ENCODE measurements at places on chromosomes 3 and 15. TPM values are rescaled to one million over a fixed set of nuclear protein-coding genes. Genes with fewer than 3 reads are reported as not detected.

DNA sequence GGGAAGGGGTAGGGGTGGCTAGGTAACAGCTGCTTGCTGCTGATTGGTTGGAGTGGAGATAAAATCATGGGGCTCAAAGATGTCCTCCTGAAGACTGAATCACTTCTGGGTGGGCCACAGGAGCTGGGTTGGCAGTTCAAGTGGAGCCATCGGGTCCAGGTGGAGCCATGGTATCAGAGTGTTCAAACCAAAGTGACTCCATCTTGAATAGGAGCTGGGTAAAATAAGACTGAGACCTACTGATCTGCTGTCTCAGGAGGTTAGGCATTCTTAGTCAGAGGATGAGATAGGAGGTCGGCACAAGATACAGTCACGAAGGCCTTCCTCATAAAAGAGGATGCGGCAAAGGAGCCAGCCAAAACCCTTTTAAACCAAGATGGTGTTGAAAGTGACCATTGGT lies 96.5 kb downstream of the RTP4 start:
- H3K27ac ChIP-seq: no peak overlapping the region
- H3K36me3 ChIP-seq: no peaks in the 10 kb centered on the region
- H3K4me3 ChIP-seq: no peak overlapping the region
- no peak for DNase-seq

GRCh38 chr3:170220871-170221270 lies 1.4 kb upstream of the PRKCI start:
- no peak for DNase-seq
- H3K4me1 ChIP-seq: peaks cover 26% of the 10 kb centered on the region
- H3K4me3 ChIP-seq: no peak overlapping the region
- no peaks in the 10 kb centered on the region for H3K27me3 ChIP-seq
- H3K27ac ChIP-seq: no peak overlapping the region

Gene NRROS
- total RNA-seq: 0.72 TPM

Gene ADAMTSL3
- 13.2 TPM for total RNA-seq

DNA sequence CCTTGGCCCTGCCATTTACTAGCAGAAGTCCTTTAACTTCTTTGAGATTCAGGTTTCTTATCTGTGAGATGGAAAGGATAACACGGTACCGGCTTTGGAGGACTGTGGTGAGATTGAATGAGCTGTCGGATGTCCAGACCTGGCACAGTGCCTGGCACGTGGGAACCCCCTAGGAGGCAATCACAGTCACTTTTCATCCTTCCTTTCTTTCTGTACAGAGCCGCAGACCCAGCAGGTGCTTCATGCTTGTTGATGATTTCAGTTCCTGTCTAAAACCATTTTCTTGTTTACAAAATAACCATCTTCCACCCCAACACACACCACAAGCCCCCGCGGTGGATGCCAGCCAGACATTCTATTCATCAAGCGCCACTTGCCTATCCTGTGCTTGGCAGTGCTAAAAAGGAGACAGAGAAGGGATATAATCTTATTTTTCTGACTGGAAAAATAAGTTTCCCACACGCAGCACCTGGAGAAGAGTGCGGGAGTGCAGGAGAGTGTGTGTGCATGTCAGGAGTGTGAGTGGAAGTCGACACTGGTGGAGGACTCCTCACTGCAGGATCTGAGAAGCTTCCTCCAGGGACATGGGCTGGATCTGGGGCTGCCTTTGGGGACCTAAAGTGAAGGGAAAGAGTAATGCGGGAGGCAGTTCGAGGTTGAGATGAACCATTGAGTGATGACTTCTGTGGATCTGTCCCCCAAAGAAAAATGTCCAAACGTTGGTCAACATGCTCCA lies 85.7 kb downstream of the ST6GAL1 start:
- peaks cover 5% of the 10 kb centered on the region for H3K4me1 ChIP-seq
- no peak for DNase-seq
- no peaks in the 10 kb centered on the region for H3K27me3 ChIP-seq
- H3K27ac ChIP-seq: no peak overlapping the region
- no peak overlapping the region for H3K4me3 ChIP-seq

- H3K36me3 ChIP-seq: no peaks in the 10 kb centered on the region
- H3K4me1 ChIP-seq: peaks cover 19% of the 10 kb centered on the region
- DNase-seq: no peak
- H3K27me3 ChIP-seq: peaks cover 83% of the 10 kb centered on the region
- peak overlapping the region; percentile 54 for H3K4me3 ChIP-seq
Observed at GRCh38 chr15:58064980-58065444, 499 bp downstream of the ALDH1A2 start.

Gene SLC22A13
- total RNA-seq: 0.85 TPM

Gene MKRN2OS
- total RNA-seq: 0.29 TPM

GRCh38 chr3:145776782-145777408 lies 384.1 kb downstream of the PLOD2 start:
- DNase-seq: no peak
- no peaks in the 10 kb centered on the region for H3K27me3 ChIP-seq
- no peak overlapping the region for H3K27ac ChIP-seq
- H3K4me1 ChIP-seq: peaks cover 15% of the 10 kb centered on the region

DNA sequence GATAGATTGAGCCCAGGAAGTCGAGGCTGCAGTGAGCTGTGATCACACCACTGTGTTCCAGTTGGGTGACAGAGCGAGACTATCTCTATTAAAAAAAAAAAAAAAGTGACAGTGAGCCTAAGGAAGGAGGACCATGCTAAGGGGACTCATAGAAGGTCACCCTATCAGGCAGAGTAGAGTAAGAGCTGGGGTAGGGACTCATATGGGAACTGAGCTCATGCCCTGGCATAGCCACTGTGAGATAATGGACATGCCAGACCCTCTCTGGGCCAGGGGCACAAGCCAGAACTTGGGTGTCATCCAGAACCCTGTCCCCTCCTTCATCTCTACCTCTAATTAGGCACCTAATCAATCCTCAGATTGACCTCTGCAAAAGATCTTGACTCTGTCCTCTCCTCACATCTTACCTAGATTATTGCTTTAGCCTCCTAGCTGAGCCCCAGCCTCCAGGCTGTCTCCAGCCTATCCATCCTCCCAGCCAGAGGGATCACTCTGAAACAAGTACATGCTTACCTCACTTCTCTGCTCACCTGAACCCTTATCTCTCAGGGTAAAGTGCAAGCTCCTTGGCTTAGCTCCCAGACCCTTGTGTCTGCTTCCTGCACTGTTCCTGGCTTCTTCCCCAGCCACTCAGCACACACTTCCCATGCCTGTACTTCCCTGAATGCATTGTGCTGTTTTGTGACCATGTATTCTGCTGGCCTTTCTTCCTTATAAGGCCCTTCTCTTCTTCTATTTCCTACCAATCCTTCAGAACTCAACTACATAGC lies 76.4 kb downstream of the DAPK2 start:
- no peak overlapping the region for H3K4me3 ChIP-seq
- no peak for DNase-seq
- H3K36me3 ChIP-seq: no peaks in the 10 kb centered on the region
- no peaks in the 10 kb centered on the region for H3K27me3 ChIP-seq
- peaks cover 8% of the 10 kb centered on the region for H3K4me1 ChIP-seq

Gene KLHL40
- total RNA-seq: not detected

- H3K27ac ChIP-seq: no peak overlapping the region
- H3K4me1 ChIP-seq: no peaks in the 10 kb centered on the region
- no peaks in the 10 kb centered on the region for H3K36me3 ChIP-seq
- H3K27me3 ChIP-seq: no peaks in the 10 kb centered on the region
- no peak for DNase-seq
Observed at GRCh38 chr3:146476094-146476740, 6.9 kb upstream of the PLSCR2 start.

- peaks cover 23% of the 10 kb centered on the region for H3K4me1 ChIP-seq
- H3K27ac ChIP-seq: no peak overlapping the region
- peaks cover 29% of the 10 kb centered on the region for H3K27me3 ChIP-seq
- H3K36me3 ChIP-seq: no peaks in the 10 kb centered on the region
Observed at GRCh38 chr15:73748730-73749129, 4.4 kb downstream of the INSYN1 start.

- peak overlapping the region; percentile 100 for H3K27ac ChIP-seq
- H3K4me3 ChIP-seq: peak overlapping the region; percentile 49
- H3K36me3 ChIP-seq: no peaks in the 10 kb centered on the region
Observed at GRCh38 chr3:42042747-42043098, 48.4 kb upstream of the TRAK1 start.

DNA sequence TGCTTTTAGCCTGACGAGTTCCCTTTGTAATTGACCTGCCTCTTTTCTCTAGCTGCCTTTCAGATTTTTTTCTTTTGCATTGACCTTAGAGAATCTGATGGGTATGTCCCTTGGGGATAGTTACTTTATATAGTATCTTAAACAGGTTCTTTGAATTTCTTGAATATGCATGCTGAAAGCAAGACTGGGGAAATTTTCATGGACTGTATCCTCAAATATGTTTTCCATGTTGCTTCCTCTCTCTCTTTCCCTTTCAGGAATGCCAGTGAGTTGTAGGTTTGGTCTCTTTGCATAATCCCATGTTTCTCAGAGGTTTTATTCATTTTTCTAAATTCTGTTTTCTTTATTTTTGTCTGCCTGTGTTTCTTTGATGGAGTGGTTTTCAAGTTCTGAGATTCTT lies 81.8 kb upstream of the CPNE4 start:
- no peaks in the 10 kb centered on the region for H3K4me1 ChIP-seq
- H3K36me3 ChIP-seq: no peaks in the 10 kb centered on the region
- H3K4me3 ChIP-seq: no peak overlapping the region
- no peak for DNase-seq

Gene SPTSSB
- 0.74 TPM for total RNA-seq

GRCh38 chr15:40875991-40876730 lies 2.1 kb upstream of the RHOV start:
- H3K4me1 ChIP-seq: peaks cover 18% of the 10 kb centered on the region
- peaks cover 14% of the 10 kb centered on the region for H3K27me3 ChIP-seq
- DNase-seq: no peak
- H3K4me3 ChIP-seq: peak overlapping the region; percentile 18
- H3K27ac ChIP-seq: no peak overlapping the region
- no peaks in the 10 kb centered on the region for H3K36me3 ChIP-seq

Gene DUOXA2
- total RNA-seq: not detected

- peaks cover 2% of the 10 kb centered on the region for H3K4me1 ChIP-seq
- H3K27me3 ChIP-seq: no peaks in the 10 kb centered on the region
- H3K27ac ChIP-seq: no peak overlapping the region
- no peak overlapping the region for H3K4me3 ChIP-seq
- DNase-seq: no peak
- peaks cover 33% of the 10 kb centered on the region for H3K36me3 ChIP-seq
Observed at GRCh38 chr3:114067804-114068203, 11.3 kb downstream of the QTRT2 start.

DNA sequence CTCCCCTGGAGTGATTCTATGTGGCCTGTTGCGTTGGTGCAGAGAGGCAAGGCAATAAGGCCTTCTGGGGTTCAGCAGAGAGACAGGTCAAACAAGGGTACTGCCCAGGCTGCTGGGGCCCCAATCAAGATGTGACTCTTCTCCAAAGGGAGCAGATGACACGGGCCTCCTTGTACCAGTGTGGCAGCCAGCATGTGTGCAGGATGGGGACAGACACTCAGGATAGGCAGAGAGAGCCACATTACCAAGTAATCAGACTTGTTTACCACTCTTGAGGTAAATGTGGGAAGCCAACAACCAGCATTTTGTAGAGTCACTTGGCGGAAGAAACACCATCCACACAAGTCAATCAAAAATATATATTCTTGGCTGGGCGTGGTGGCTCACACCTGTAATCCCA lies 95.3 kb upstream of the DLG1 start:
- no peak for DNase-seq
- H3K27me3 ChIP-seq: no peaks in the 10 kb centered on the region
- no peaks in the 10 kb centered on the region for H3K36me3 ChIP-seq
- no peak overlapping the region for H3K4me3 ChIP-seq

DNA sequence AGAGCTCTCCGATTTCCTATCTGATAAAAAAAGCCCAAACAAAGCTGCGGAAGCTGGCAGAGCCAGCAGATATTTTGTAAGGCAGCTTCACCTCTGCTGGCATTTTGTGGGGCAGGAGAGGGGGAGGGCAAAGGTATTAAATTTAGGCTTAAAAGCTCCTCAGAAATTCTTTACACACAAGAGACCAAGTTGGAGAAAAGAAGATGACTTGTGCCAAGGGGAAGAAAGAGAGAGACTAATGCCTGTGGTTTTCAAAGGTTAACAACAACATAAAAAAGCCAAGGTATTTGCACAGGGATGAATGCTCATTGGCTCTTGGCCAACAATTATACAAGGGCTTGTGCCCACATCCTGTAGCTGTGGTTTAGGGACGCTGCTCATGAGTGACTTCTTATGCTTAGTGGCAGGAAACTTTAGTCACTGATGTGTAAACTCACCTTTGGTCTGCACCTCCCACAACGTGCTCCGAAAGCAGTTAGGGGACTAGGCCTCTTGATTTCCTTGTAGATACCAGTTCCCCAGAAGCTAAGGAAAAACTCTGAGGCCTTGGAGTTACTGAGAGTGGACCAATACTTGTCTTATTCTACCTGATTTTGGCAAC lies 152.9 kb downstream of the TPRG1 start:
- H3K27ac ChIP-seq: peak overlapping the region; percentile 85
- H3K36me3 ChIP-seq: no peaks in the 10 kb centered on the region
- H3K4me3 ChIP-seq: no peak overlapping the region

- no peak for DNase-seq
- no peaks in the 10 kb centered on the region for H3K27me3 ChIP-seq
- no peak overlapping the region for H3K27ac ChIP-seq
- no peak overlapping the region for H3K4me3 ChIP-seq
- peaks cover 10% of the 10 kb centered on the region for H3K4me1 ChIP-seq
Observed at GRCh38 chr3:20047341-20047779, 7.1 kb downstream of the KAT2B start.

GRCh38 chr3:71152892-71153265 lies 430.6 kb downstream of the FOXP1 start:
- no peak overlapping the region for H3K4me3 ChIP-seq
- no peaks in the 10 kb centered on the region for H3K36me3 ChIP-seq
- H3K4me1 ChIP-seq: peaks cover 23% of the 10 kb centered on the region
- H3K27ac ChIP-seq: no peak overlapping the region
- no peaks in the 10 kb centered on the region for H3K27me3 ChIP-seq

- DNase-seq: no peak
- peaks cover 17% of the 10 kb centered on the region for H3K4me1 ChIP-seq
- no peak overlapping the region for H3K27ac ChIP-seq
- H3K36me3 ChIP-seq: peaks cover 2% of the 10 kb centered on the region
- no peak overlapping the region for H3K4me3 ChIP-seq
Observed at GRCh38 chr3:55701997-55702396, 214.9 kb upstream of the WNT5A start.

- no peak overlapping the region for H3K27ac ChIP-seq
- no peaks in the 10 kb centered on the region for H3K36me3 ChIP-seq
- peaks cover 5% of the 10 kb centered on the region for H3K4me1 ChIP-seq
- no peaks in the 10 kb centered on the region for H3K27me3 ChIP-seq
- DNase-seq: no peak
Observed at GRCh38 chr3:69715204-69715603, 24.1 kb upstream of the MITF start.

GRCh38 chr3:133917144-133917543 lies 21.5 kb upstream of the RAB6B start:
- DNase-seq: no peak
- H3K27me3 ChIP-seq: peaks cover 1% of the 10 kb centered on the region
- no peak overlapping the region for H3K27ac ChIP-seq
- H3K4me3 ChIP-seq: no peak overlapping the region
- no peaks in the 10 kb centered on the region for H3K36me3 ChIP-seq
- peaks cover 11% of the 10 kb centered on the region for H3K4me1 ChIP-seq

Gene CLSTN2
- total RNA-seq: 14.4 TPM

Data from mesothelial cell of epicardium (in vitro differentiated cells).